ENCODE measurements at places on chromosomes 7 and 10.

DNA sequence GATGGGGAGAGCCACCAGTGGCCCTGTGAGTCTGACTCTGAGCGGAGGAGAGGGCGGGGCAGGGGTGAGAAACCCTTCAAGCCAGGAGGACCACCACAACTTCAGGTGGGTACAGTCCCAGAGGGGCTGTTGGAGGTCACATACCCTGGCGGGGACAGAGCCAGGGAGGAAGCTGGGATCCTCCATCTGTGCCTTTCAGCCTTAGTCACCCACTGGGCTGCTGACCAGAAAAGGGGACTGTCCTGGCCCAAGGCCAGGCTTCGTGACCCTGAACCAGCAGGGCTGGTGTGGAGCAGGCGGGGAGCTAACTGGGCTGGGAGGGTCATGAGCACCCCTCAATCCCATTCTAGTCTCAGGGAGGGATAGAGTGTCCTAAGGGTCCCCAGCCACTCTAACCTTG, 1.5 kb upstream of the CALHM3 start:
- no peak for DNase-seq

DNA sequence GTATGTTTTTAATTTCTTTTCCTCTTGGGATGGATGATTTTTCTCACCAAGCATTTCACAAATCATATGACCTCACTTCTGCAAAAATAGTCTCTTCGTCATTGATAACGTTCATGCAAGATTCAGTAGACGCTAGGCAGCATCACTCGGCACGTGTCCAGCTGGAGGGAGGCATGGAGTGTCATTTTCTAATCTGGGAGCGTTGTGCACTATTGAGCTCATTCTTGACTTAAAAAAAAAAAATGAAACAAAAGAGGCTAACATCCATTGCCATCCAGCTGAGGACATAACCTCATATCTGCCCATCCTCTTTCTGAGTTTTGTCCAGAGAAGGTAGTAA, 56.2 kb downstream of the COL17A1 start:
- DNase-seq: no peak

DNA sequence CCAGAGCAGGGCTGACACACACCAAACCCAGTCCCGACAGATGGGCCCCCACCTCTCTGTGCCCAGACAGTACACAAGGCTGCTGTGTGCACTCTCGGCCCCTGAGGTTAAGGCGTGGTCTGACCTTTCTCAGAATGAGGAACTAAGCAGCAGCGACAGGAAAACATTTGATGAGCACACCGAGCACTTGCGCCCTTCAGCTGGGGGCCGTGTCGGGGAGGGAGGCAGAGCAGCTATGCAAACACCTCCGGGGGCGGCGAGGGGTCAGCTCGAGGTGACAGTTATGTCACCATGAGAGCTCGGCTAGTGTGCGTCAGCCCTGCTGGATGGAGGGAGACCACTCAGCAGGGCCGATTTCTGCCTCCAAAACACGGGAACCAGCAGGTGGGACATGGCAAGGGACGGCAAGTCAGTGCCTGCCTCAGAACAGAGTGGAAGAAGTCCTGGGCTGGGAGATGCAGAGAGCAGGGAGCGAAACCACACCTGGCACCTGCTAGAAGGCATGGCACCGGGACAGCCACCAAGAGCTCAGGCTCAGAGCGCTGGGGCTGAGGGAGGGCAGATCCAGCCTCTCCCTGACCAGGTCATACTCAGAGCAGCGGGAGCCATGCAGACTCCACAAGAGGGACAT, 57.4 kb downstream of the CHST15 start:
- DNase-seq: peak; percentile 40

DNA sequence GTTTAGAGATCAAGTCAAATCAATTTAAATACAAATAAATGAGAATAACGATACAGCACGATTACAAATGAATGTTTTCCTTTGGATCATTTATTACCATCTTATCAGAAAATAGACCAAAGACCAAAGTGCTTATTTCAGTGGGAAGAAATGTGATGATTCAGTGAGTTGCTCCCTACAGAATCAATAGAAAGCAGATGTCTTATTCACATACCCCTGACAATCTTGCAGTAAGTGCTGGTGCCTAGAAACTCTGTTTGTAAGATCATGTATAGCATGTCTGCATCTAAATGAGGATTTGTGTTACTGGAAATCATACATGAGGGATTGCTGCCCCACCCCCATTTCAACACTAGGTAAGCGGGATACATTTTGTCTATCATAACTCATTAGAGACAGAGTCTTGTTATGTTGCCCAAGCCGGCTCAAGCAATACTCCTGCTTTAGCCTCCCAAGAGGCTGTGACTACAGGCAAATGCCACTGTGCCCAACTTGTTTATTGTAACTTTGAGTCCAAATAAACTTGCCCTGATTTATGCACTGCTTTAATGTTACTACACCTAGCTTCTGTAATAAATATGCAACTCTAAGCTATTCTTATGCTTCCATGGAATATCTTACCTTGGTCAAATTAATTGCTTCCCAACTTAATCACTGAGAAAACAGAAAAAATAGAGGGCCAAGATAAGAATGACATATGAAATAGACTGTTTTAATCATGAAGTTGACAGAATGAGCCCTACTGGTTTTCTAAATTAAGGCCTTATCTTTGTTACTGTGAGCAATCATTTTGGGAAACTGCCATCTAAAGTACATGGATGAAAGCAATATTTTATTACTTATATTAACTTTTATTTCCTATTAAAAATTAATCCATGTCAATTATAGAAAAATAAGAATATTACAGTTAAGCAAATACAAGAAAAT, 82.5 kb downstream of the AHR start:
- DNase-seq: no peak

DNA sequence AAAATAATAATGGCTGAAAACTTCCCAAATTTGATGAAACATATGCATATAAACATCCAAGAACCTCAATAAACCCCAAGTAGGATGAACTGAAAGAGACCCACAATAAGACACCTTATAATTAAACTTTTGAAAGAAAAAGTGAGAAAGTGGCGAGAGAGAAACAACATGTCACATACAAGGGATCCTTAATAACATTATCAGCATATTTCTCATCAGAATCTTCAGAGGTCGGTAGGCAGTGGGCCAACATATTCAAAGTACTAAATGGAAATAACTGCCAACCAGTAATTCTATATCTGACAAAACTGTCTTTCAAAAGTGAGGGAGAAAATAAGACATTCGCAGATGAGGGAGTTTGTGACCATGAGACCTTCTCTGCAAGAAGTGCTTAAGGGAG, 16.6 kb upstream of the CCDC6 start:
- no peak for DNase-seq

GRCh38 chr10:31940839-31941653, 12.4 kb upstream of the ARHGAP12 start:
- no peak for DNase-seq

DNA sequence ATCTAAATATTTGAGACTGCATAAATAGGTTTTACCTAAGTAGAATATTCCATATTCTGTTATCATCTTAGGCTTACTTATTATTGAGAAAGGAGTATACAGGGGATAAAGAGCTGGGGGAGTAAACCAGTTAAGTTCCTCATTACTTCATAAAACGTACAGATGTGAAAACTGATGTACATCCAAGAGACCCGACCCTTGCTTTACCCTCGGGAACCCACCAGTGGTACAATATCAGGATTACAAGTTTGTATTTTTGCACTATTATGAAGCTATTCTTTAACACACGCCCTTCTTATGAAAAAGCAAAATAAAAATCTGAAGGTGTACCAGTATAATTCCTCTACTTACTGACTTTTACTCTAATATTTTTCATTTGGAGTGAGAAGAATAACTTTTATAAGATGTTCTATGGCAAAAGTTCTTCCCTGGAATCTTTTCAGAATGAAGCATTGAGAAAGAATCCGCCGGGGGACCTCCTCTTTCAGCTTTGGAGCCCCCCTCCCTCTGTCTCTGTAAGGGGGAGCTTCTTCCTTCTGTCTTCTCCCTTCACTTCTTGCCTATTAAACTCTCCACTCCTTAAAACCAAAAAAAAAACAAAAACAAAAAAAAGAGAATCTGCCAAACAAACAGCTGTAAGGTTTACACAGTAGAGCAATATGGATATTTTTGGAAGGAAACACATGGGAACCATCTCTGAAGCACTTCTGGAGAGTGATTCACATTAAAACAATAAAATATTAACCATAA, 550.0 kb downstream of the TNS3 start:
- no peak for DNase-seq

DNA sequence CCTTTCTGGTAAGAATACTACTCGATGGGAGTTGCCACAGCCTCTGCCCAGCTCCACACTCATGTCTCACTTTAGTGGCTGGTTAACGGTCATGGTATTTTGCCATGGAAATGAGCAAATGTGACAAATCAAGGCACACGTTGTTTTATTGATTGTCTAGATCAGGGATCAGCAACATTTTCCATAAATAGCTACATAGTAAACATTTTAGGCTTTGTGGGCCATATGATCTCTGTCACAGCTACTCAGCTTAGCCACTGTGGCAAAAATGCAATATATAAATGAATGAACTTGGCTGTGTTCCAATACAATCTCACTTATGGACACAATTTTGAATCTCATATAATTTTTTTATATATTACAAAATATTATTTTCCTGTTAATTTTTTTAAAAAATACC, 76.9 kb downstream of the COBL start:
- DNase-seq: no peak

DNA sequence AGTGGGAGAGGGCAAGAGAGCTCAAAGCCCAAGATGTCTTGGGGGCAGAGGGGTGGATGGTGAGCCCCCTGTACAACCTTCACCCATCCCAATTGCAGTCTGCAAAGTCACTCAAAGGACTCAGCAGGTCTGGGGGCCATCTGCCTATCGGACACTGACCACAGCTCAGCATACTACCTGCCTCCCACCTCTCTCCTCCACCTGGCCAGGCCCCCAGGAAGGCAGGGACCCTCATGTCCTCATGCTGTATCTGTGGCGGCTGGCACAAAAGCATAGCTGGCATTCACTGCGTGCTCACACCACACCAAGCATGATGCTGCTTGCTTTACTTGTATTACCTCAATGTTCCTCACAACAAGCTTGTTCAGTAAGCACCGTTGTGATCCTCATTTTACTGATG, 16.2 kb upstream of the CRHR2 start:
- DNase-seq: no peak

- no peak for DNase-seq
Observed at GRCh38 chr10:5905854-5906507, 15.9 kb downstream of the FBH1 start.

GRCh38 chr7:24718977-24719491, 38.2 kb downstream of the GSDME start:
- no peak for DNase-seq

GRCh38 chr7:133586253-133586652, 333.4 kb downstream of the EXOC4 start:
- DNase-seq: no peak

- no peak for DNase-seq
Observed at GRCh38 chr10:63832686-63833085, 311.5 kb downstream of the REEP3 start.

GRCh38 chr10:108303149-108303548, 1138.6 kb upstream of the SORCS1 start:
- peak; percentile 0 for DNase-seq

GRCh38 chr10:3025026-3025683, 42.2 kb upstream of the PFKP start:
- DNase-seq: no peak

DNA sequence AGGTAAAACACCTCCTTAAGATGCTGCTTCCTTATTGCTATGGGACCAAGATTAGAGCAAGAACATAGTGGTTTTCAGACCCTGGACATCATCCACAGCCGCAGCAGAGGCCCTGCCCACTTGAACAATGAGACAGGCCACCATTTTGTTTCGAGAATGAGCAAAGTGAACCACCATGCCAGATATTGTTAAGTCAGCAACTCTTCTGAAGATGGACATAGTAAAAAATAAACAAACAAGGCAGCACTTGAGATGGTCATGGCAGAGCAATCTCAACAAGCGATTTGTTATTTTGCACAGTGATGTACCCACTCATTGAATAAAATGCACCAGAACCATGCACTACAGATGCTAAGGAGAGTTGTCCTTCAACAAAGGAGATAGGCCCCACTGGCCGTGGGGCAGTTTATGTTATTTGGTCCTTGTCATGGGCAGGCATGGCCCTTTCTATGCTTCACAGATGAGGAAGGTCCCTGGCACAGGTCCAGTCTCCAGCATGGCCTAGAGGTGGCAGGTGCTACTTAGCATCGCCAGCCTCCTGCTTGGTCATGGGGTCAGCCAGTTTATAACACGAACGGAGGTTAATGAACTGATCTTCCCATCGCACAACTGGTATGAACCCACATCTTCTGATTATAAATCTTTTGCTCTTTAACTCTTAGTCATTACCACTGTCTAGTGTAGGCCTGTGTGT, 44.1 kb downstream of the IKZF1 start:
- DNase-seq: no peak

DNA sequence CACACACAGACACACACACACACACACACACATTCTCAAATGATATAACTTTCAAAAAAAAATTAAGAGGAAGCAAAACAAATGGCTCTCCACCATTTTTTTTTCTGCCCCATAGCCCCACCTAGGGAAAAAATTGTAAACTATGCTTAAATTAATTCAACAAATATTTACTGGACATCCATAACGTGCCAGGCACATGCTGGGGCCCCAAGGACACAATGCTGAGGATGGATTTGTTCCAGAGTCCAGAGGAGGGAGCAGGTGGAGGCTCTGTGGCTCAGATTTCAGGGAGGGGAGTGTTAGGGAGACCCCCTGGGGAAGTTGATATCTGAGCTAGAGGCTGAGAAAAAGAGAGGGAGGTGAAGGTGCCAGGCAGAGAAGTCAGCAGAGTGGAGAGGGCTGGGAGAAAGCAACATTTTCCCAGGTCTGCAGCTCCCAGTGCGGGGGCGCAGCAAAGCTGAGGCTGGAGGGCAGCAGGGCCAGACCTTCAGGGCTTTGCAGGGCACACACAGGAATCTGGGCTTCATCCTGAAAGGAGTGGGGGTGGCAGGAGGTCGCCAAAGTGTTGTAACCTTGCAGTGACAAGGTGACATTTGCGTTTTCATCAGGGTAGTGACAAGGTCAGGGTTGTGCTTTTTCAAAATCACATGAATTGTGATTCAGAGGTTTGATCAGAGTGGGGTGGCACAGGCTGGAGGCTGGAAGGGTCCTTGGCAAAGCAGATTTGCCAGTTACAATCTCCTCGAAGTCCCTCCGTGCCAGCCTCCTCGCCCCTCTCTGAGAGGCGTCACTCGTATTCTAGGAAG, 261.6 kb downstream of the WDR11 start:
- DNase-seq: no peak

GRCh38 chr10:110790913-110791506, 80.7 kb upstream of the PDCD4 start:
- no peak for DNase-seq

DNA sequence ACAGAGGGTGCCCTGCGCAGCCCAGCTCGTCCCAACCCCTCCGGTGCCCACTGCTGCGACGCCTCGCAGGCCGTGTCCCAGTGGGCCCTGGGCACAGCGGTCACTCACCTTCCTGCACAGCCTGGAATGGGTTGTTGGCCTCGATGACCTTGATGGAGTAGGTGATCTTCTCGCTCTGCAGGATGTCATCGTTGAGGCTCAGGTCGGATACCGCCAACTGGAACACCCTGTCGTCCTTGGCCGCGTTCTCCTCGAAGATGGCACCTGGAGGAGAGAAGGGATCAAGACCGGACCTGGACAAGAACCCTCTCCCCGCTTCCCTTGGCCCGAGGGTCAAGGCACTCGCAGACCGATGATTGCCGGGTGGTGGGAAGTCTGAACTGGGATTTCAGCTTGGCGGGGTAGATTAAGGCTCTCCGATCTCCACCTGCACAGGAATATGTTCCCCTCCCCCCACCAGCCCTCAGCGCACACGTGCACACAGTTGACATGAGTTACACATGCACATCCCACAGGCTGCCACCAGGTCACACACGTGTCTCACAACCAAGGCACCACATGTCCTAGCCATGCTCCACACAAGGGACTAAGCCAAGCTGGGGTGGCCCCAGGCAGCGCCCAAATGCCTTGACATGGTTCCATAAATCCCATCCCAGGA, 2.6 kb downstream of the GRID1 start:
- DNase-seq: no peak
